ENCODE measurements at places on chromosomes 4 and X.

- no peak for DNase-seq
Measured at GRCh38 chr4:28073860-28074555, 1213.4 kb downstream of the STIM2 start.

DNA sequence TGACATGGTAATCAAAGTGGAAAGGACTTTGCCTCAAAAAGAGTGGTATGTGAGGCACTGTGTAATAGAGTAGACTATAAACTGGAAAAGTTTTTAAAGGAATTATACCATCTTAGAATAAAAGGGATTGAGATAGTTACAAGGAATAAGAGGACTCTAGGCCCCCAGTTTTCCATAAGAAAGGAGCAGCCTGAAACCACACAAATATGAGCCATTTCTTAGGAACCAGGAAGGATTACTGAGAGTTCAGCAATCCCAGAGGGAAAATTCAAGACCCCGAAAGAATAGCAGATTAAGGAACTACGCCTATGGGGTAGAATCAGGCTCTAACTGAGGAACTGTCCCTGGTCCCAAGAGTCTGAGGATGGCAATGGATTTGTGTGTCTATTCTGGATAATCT is 1213.3 kb downstream of the C4orf33 start:
- DNase-seq = no peak

DNA sequence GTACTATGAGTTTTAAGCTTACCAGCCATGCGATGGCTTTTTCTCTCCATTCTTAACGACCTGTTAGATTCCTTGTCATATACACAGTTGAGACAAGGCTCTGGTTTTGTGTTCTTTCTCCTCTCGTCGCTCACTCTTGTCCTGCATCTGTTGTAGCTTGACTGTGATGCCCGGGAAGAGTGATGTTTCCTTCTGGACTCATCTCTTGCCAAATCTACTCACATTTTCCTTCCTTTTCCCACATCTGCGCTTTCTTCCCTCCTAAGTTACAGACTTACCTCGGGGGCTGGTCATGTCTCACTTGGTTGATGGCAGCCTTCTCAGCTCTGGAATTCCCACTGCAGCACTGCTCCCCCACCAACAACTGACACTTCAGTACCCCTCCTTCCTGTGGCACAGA is 4.8 kb upstream of the MAP7D3 start:
- peak; percentile 35 for DNase-seq

DNA sequence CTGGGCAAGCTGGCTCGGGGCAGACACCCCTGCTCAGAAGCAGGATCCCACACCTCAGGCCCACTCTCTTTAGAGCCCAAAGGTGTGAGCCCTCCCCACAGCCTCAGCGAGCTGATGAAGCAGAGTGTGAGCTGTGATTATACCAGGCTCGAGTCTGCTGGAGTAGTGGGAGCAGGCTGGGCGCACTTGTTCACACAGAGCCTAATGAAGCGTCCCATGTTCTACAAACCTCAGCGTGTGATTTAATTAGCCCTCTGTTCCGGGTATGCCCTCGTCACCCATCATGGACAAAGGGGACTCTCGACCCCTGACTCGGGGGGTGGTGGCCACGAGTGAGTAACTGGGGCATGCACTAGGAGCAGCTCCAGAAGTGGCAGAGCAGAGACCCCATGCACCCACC is 62.3 kb downstream of the PPP2R2C start:
- DNase-seq = peak; percentile 63

DNA sequence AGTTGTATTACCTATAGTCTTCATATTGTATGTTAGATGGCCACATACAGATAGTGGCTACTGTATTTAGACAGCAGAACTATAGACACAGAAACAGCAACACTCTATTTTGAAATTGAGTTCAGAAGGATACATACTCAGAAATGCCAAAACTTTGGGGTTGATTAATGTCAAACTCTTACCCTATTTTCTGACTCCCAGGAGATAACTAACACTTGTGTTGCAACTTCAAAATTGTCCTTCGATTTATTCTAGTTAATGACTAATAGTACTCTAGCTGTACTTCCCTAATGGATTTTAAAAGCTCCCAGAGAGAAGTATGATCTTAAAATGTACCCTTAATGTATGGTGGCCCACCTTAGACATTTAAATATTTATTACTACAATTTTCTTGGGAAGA is 229.9 kb upstream of the UGT8 start:
- no peak for DNase-seq

DNA sequence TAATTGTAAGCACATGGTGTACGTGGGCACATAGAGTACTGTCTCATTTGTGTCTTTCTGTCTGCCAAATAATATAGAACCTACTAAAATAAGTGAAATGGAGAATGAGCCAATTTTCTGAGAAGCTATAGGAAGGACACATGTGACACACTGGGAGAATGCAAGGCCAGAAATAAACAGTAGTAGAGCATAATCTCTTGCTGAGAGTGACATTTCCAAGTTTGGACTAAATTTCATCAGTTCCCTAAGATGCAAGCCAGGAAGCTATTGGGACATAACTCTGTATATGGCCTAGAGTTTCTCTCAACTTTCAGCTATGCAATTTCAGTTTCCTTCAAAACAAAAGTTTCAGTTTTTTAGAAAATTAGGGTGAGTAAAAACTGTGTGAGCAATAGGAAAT is 638.7 kb downstream of the PCDH18 start:
- no peak for DNase-seq

DNA sequence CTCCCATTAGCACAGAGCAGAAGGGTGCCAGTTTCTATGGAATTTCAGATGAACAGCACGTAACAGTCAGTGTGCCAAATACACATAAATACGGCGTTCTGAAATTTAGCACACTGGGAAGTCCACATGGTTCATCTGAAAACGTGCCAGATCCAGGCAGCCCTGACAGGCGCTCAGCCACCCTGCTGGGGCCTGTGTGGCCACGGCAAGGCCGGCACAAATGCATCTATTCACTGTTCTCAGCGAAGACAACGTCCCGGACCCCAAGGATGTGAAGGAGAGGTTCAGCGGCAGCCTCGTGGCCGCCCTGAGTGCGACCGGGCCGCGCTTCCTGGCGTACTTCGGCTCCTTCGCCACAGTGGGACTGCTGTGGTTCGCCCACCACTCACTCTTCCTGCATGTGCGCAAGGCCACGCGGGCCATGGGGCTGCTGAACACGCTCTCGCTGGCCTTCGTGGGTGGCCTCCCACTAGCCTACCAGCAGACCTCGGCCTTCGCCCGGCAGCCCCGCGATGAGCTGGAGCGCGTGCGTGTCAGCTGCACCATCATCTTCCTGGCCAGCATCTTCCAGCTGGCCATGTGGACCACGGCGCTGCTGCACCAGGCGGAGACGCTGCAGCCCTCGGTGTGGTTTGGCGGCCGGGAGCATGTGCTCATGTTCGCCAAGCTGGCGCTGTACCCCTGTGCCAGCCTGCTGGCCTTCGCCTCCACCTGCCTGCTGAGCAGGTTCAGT is 15.6 kb downstream of the DGKQ start:
- DNase-seq = no peak

- DNase-seq = no peak
Measured at GRCh38 chr4:71202705-71203104, 136.1 kb upstream of the SLC4A4 start.

GRCh38 chr4:37867102-37867501 is 23.8 kb upstream of the TBC1D1 start:
- DNase-seq = no peak

- DNase-seq = peak; percentile 56
Measured at GRCh38 chrX:71253253-71254091, 468 bp downstream of the ZMYM3 start.

- DNase-seq = no peak
Measured at GRCh38 chr4:151530230-151530629, 121.3 kb downstream of the FHIP1A start.

- no peak for DNase-seq
Measured at GRCh38 chr4:152460488-152460887, 75.4 kb downstream of the FBXW7 start.

DNA sequence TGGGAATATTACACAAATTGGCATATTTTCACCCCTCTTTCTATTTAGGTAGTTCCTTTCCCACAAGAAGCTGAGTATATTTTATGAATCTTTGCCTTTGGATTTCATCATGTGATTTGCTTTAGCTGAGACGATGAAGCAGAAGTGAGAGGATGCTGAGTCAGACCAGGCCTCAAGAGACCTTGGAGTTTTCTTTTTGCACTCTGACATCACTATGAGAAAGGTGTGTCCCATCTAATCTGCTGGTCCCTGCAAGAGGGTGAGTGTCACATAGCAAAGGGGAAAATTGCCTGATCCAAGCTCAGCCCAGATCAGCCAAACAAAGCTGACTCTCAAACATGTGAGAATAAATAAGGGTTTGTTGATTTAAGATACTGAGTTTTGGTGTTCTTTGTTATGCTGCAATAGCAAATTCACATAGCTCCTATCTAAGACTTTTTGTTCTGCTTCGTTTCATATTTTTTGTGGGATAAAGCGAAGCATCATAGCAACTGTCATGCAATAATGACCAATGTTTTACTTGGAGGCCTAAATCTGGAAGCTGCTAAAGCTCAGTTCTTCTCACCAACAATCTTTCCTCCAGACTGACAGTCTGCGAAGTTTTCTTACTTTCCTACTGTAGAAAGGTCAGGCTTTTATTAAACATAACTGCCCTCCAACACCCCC is 176.9 kb downstream of the PDHA2 start:
- DNase-seq = no peak

DNA sequence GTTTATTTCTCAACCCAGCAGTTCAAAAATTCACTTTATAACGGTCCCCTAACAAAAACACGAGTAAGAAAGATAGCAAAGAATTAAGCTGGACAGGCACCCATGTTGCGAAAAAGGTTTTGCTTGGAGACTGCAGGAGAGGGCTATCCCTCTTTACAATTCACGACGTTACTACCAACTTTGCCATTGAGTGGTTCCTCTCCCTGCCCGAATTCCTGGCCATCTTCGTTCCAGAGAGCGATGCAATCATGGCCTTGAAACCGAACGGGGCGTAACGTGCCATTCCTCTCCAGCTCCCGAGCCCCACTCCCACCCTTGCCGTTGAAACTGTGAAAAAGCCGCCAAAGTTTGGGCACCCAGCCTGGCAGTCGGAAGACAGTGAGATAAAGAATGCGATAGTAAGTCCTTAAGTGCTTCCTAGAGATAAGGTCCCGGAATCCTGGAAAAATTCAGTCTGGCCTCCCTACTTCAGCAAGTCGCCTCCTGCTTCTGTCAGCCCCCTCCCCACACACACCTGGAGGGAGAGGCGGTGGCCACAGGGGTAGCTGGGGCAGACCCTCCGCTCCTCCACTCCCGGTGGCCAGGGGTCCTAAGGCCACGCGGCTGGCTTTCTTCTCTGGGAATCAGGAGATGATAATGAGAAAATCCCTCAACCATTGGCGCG is 65.2 kb downstream of the FBXO8 start:
- DNase-seq = no peak

GRCh38 chr4:20086799-20087521 is 164.7 kb upstream of the SLIT2 start:
- no peak for DNase-seq

DNA sequence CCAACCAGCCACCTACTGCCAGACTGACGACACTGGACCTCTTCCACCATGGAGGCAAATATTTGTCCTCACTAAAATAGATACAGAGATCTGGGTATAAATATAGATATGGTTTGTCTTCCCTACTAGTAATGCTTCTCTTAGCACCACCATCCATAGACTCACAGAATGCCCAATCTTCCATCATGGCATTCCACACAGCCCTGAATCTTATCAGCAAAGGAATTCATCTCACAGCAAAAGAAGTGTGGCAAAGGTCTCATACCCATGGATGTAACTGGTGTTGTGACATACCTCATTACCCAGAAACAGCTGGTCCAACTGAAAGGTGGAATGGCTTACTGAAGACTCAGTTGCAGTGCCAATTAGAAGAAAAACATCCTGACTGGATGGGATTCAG is 47.2 kb upstream of the HS6ST2 start:
- DNase-seq = no peak

DNA sequence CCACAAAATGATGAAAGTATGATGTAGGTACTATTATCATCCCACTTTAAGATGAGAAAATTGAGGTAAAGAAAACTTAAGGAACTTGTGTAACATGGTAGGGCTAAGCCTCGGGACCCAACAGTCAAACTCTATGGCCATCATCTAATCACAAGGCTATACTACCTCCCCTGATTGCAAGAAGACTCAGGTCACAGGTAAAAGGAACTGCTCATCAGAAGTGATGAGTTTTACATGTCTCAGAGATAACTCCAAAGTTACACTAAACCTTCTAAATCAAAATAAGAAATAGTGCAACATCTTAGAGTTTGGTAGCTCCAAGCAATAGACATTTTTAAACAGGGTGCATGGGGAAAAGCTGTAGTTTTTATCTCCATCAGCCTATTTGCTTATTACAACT is 96.5 kb upstream of the MYOZ2 start:
- DNase-seq = no peak

DNA sequence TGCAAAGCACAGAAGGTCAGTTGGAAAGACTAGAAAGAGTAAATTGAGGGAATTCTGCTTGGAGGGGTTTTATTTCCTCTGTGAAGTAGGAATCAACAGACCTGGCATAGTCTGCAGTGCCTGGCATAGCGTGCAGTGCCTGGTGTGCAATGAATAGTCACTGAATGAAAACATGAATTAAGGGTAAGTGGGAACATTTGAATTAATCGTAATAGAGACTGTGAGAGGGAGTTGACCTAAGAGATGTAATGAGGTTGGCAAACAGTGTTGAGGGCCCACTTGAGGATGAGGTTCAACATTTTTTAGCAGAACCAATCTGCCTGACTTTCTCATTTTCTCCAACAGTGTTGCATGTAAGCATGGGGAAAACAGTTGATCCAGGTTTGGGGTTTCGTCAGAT is 377.2 kb upstream of the FTHL17 start:
- no peak for DNase-seq

GRCh38 chr4:109739547-109739946 is 9.7 kb upstream of the PLA2G12A start:
- no peak for DNase-seq

DNA sequence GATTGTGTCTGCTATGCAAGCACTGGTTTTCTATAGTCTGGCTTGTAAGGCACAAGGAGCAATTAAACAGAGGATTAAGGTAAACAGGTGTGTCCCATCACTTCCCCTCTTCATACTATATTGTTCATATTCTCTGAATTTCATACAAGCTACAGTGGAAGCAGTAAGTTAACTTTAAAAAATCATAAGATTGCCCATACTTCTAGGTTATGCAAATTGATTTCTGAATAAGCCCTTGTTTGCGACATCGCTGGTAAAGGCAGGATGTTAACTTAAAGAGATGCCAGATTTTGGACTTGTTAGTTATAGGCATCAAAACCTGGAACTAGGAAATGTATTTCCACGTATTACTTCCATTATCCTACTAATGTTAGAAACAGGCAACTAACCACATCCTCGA is 1.0 kb upstream of the TMEM131L start:
- peak; percentile 47 for DNase-seq
